HCT116 (cell line): ENCODE measurements at places on chromosomes 2 and 18. TPM values are rescaled to one million over a fixed set of nuclear protein-coding genes. Genes with fewer than 3 reads are reported as not detected.

Gene CHRNA1
- total RNA-seq, result not detected

Gene ASAP2
- 16.5 TPM for total RNA-seq

Gene EFHD1
- total RNA-seq, result 0.52 TPM

Gene COLEC11
- 0.15 TPM for total RNA-seq

Gene SEC11C
- 42.2 TPM for total RNA-seq

Gene CYTIP
- total RNA-seq, result 0.64 TPM

Gene CLHC1
- total RNA-seq, result 11.1 TPM

Gene ANO7
- total RNA-seq, result 0.84 TPM

Gene ANKRD23
- 1.4 TPM for total RNA-seq

Gene ADRA2B
- total RNA-seq, result 0.47 TPM

Gene PUS10
- total RNA-seq, result 5.6 TPM

Gene KLF11
- total RNA-seq, result 9.0 TPM

Gene ACVR1
- total RNA-seq, result 16.9 TPM

Gene CCL20
- total RNA-seq, result 0.30 TPM

Gene GPBAR1
- 0.27 TPM for total RNA-seq

Gene ALPP
- total RNA-seq, result 0.34 TPM

Gene ANKRD30B
- not detected for total RNA-seq

Gene MRO
- 0.84 TPM for total RNA-seq

Gene GREB1
- total RNA-seq, result 6.2 TPM

Gene ABCB11
- 0.12 TPM for total RNA-seq

Gene RAMP1
- total RNA-seq, result 23.4 TPM

Gene CCDC93
- 18.7 TPM for total RNA-seq

Gene MATN3
- not detected for total RNA-seq

Gene CPS1
- total RNA-seq, result 37.5 TPM

Gene SIX2
- total RNA-seq, result 0.54 TPM

Gene PDE11A
- total RNA-seq, result 0.61 TPM

Gene CHPF
- 228 TPM for total RNA-seq

Gene HTRA2
- total RNA-seq, result 36.2 TPM

Gene POTEI
- total RNA-seq, result 1.2 TPM

Gene KIAA2012
- total RNA-seq, result not detected

Gene FAM98A
- total RNA-seq, result 42.9 TPM

Gene LGALSL
- total RNA-seq, result 14.2 TPM

Gene EFEMP1
- 0.34 TPM for total RNA-seq

Gene UGT1A1
- not detected for total RNA-seq
